Ovary (tissue), 10 donors: ENCODE measurements at places on chromosomes 6 and 20. TPM values are rescaled to one million over a fixed set of nuclear protein-coding genes. Genes with fewer than 3 reads are reported as not detected.

Gene LY6G5B
- 18.0 TPM for total RNA-seq

GRCh38 chr6:56347526-56347925 lies 100.1 kb upstream of the COL21A1 start:
- H3K36me3 ChIP-seq = no peaks in the 10 kb centered on the region
- no peaks in the 10 kb centered on the region for H3K4me1 ChIP-seq
- H3K27me3 ChIP-seq = no peaks in the 10 kb centered on the region
- no peak overlapping the region for H3K4me3 ChIP-seq

Gene PGC
- not detected for total RNA-seq

Gene C2
- total RNA-seq = 23.0 TPM

DNA sequence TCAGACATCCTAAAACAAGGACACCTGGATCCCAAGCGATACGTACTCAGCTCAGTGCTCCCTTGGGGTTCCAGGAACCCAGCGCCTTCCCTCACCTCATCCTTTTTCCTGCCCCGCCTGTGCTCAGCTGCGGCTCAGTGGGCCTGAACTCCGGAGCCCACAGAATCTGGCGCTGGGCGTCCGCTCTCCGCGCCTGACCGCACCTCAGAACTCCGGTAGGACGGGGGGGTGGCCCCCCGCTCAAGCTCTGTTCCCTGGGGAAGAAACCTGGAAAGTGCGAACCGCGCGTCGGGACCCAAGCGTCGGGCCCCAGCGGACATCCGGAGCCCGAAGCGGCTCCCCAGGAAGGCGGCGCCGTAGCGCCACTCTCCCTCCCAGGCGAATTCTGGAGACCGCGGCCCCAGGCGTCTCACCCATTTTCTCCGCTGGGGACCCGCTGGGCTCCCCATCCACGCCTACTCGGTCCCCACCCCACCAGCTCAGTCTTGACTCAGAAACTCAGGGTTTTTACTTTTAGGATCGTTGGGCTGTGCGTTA lies 336 bp upstream of the LY6G5C start:
- no peaks in the 10 kb centered on the region for H3K27me3 ChIP-seq
- H3K27ac ChIP-seq = peak overlapping the region; percentile 73
- peak; percentile 48 for DNase-seq
- peaks cover 3% of the 10 kb centered on the region for H3K4me1 ChIP-seq

Gene SEL1L2
- total RNA-seq = 0.73 TPM

DNA sequence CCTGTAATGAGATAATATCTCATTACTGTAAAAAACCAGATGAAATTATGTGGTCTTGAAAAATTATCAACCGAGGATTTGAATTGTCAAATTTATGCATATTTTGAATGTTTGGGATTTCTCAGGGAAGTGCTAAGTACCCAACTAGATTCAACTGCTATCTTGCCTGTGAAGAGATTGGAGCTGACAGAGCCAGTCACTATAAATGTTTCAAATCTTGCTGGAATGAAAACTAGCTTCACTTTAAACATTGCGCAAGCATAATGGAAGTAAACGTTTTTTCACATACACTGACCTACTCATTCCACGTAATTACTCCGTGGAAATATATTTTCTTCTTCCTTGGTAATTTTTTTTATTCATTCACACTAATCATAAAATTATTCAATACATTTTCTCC lies 46.7 kb downstream of the TMEM170B start:
- DNase-seq = no peak
- H3K27ac ChIP-seq = no peak overlapping the region
- no peaks in the 10 kb centered on the region for H3K27me3 ChIP-seq
- no peaks in the 10 kb centered on the region for H3K36me3 ChIP-seq
- no peak overlapping the region for H3K4me3 ChIP-seq
- peaks cover 4% of the 10 kb centered on the region for H3K4me1 ChIP-seq

DNA sequence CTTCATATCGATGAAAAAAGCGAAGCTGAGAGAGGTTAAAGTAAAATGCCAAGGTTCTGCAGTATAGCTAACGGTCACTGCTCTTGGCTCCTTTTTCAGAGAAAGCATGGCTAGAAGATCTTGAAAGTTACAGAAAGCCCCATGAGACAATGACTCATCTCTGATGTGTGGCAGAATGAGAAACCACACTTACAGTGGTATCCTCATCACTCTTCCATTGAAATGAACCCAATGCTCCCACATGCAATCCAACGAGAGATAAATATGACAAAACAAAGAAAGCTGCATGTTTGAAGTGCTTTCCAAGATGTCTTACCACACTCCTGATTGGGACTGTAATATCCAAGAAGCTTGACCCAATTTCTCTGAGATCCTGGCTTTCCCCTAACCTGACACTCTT lies 694.9 kb downstream of the PRKN start:
- no peaks in the 10 kb centered on the region for H3K27me3 ChIP-seq
- H3K36me3 ChIP-seq = no peaks in the 10 kb centered on the region
- DNase-seq = no peak
- no peaks in the 10 kb centered on the region for H3K4me1 ChIP-seq
- H3K4me3 ChIP-seq = no peak overlapping the region

GRCh38 chr6:159395609-159396008 lies 226.4 kb downstream of the FNDC1 start:
- peaks cover 2% of the 10 kb centered on the region for H3K4me1 ChIP-seq
- no peaks in the 10 kb centered on the region for H3K36me3 ChIP-seq
- H3K27ac ChIP-seq = no peak overlapping the region

DNA sequence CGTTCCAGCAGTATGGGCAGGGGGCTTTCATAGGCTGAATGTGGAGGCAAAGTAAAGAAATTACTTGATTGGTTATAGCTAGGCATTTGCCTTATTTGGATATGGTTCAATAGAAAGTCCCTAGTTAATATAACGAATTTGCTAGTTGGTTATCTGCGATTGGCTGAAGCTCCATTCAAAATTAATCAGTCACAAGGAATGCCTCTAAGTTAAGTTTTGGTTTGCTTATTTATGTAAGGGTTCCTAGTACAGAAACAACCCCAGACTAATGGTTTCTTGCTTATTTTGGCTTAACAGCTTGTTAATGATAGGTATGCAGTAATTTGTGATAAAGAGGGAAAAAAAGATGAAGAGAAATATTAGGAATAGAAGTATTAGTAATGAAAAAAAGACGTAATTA lies 87.5 kb downstream of the JAG1 start:
- H3K4me3 ChIP-seq = no peak overlapping the region
- no peak for DNase-seq
- H3K4me1 ChIP-seq = peaks cover 1% of the 10 kb centered on the region
- H3K36me3 ChIP-seq = no peaks in the 10 kb centered on the region

Gene SEMG1
- not detected for total RNA-seq

Gene GCM1
- not detected for total RNA-seq

GRCh38 chr6:8462694-8463093 lies 27.3 kb upstream of the SLC35B3 start:
- no peaks in the 10 kb centered on the region for H3K4me1 ChIP-seq
- H3K4me3 ChIP-seq = no peak overlapping the region
- DNase-seq = no peak
- no peak overlapping the region for H3K27ac ChIP-seq
- H3K36me3 ChIP-seq = no peaks in the 10 kb centered on the region
- no peaks in the 10 kb centered on the region for H3K27me3 ChIP-seq

GRCh38 chr6:141540207-141540606 lies 592.5 kb upstream of the GJE1 start:
- no peak overlapping the region for H3K4me3 ChIP-seq
- DNase-seq = no peak
- H3K36me3 ChIP-seq = no peaks in the 10 kb centered on the region
- H3K27me3 ChIP-seq = no peaks in the 10 kb centered on the region
- H3K4me1 ChIP-seq = no peaks in the 10 kb centered on the region
- H3K27ac ChIP-seq = no peak overlapping the region

Gene NNAT
- total RNA-seq = not detected

DNA sequence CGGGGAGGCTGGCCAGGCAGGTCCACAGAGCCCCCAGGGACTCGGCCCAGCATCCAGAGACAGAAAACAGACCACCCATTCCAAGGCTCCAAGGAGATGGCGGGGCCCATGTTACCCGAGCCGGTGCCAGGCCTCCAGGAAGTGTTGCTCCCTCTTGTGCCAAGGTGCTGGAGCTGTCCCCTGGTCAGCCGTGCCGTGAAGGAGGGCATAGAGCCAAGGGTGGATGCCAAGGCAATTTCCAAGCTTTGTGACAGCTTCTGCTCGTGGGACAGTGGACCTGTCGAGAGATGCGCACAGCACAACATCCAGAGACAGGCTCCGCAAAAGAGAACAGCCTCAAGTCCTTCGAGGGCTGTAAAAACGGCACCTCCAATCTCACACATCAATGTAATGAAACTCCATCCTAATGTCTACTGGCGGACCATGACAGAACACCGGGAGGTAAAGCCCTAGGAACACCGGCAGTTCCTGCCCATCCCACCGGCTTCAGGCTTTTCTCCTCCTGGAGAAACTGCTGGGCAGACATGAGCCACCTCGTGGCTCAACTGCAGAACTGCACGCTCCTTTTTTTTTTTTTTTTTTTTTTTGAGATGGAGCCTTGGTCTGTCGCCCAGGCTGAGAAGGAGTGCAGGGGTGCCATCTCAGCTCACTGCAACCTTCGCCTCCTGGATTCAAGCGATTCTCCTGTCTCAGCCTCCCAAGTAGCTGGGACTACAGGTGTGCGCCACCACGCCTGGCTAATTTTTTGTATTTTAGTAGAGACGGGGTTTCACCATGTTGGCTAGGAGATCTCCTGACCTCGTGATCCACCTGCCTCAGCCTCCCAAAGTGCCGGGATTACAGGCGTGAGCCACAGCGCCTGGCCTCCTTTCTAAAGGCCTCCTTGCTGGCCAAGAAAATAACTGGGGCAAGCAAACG lies 30.9 kb upstream of the AVP start:
- H3K27ac ChIP-seq = no peak overlapping the region
- no peak overlapping the region for H3K4me3 ChIP-seq
- H3K4me1 ChIP-seq = no peaks in the 10 kb centered on the region
- no peaks in the 10 kb centered on the region for H3K27me3 ChIP-seq

Gene UFL1
- total RNA-seq = 31.7 TPM
